Activated naive CD8-positive, alpha-beta T cell treated with anti-CD3 and anti-CD28 coated beads for 36 hours (primary cell): ENCODE measurements at places on chromosomes 12 and 14. TPM values are rescaled to one million over a fixed set of nuclear protein-coding genes. Genes with fewer than 3 reads are reported as not detected.

Gene PSMA3
- 397 TPM for total RNA-seq

Gene DGLUCY
- total RNA-seq = 36.1 TPM

Gene SPTB
- 0.31 TPM for total RNA-seq

Gene SRRM4
- total RNA-seq = not detected

Gene CPM
- total RNA-seq = 5.8 TPM

Gene CLEC4C
- total RNA-seq = not detected

Gene FGF23
- total RNA-seq = not detected

Gene PLA2G1B
- total RNA-seq = not detected

Gene MMP14
- 1.8 TPM for total RNA-seq

Gene ACACB
- 8.8 TPM for total RNA-seq

Gene KCNH3
- 10.9 TPM for total RNA-seq

Gene FAM181A
- not detected for total RNA-seq

Gene IAPP
- not detected for total RNA-seq

Gene VSIG10
- 5.9 TPM for total RNA-seq

Gene PLCZ1
- not detected for total RNA-seq

Gene RTN1
- not detected for total RNA-seq

Gene IL31
- not detected for total RNA-seq

Gene OSBPL8
- total RNA-seq = 85.7 TPM

Gene IGF1
- total RNA-seq = 2.1 TPM

Gene KRT71
- total RNA-seq = not detected

Gene CMA1
- total RNA-seq = 0.25 TPM

Gene CFAP54
- total RNA-seq = 0.26 TPM

Gene SMCO2
- not detected for total RNA-seq

Gene CCDC197
- total RNA-seq = not detected

Gene NUAK1
- not detected for total RNA-seq

Gene SIX6
- not detected for total RNA-seq

Gene FAIM2
- total RNA-seq = 0.60 TPM

Gene RNASE1
- not detected for total RNA-seq

Gene IL26
- total RNA-seq = 0.21 TPM

Gene COX8C
- total RNA-seq = not detected

Gene NTF3
- not detected for total RNA-seq

Gene ITGB7
- total RNA-seq = 102 TPM

Gene CARMIL3
- total RNA-seq = 0.56 TPM

Gene C1QL4
- not detected for total RNA-seq

Gene PLEKHG3
- total RNA-seq = 0.12 TPM

Gene RERG
- not detected for total RNA-seq

Gene TSPAN8
- not detected for total RNA-seq

Gene DERA
- 34.0 TPM for total RNA-seq

Gene TPPP2
- total RNA-seq = not detected

Gene P2RX7
- 3.9 TPM for total RNA-seq

Gene JAG2
- total RNA-seq = 2.3 TPM

Gene TBX3
- not detected for total RNA-seq

Gene SOAT2
- total RNA-seq = 3.8 TPM

Gene GDF11
- total RNA-seq = 12.9 TPM

Gene NKX2-8
- total RNA-seq = not detected

Gene TARBP2
- total RNA-seq = 41.0 TPM

Gene TTC7B
- total RNA-seq = 7.6 TPM

Gene ST8SIA1
- total RNA-seq = 0.28 TPM

Gene PIK3C2G
- total RNA-seq = not detected

Gene COQ10A
- 10.6 TPM for total RNA-seq

Gene GARIN6
- not detected for total RNA-seq

Gene OTX2
- total RNA-seq = not detected

Gene POTEM
- not detected for total RNA-seq

Gene CDK17
- 31.7 TPM for total RNA-seq

Gene SLCO1C1
- not detected for total RNA-seq

Gene SELPLG
- total RNA-seq = 23.0 TPM
